Activated CD4-positive, alpha-beta T cell treated with anti-CD3 and anti-CD28 coated beads, Interleukin-2, amount 50 U/mL, for 4 hours (primary cell): ENCODE measurements at places on chromosomes 5 and 9.
A peak's percentile ranks its signal among the peaks of the same experiment; 100 is the strongest.

DNA sequence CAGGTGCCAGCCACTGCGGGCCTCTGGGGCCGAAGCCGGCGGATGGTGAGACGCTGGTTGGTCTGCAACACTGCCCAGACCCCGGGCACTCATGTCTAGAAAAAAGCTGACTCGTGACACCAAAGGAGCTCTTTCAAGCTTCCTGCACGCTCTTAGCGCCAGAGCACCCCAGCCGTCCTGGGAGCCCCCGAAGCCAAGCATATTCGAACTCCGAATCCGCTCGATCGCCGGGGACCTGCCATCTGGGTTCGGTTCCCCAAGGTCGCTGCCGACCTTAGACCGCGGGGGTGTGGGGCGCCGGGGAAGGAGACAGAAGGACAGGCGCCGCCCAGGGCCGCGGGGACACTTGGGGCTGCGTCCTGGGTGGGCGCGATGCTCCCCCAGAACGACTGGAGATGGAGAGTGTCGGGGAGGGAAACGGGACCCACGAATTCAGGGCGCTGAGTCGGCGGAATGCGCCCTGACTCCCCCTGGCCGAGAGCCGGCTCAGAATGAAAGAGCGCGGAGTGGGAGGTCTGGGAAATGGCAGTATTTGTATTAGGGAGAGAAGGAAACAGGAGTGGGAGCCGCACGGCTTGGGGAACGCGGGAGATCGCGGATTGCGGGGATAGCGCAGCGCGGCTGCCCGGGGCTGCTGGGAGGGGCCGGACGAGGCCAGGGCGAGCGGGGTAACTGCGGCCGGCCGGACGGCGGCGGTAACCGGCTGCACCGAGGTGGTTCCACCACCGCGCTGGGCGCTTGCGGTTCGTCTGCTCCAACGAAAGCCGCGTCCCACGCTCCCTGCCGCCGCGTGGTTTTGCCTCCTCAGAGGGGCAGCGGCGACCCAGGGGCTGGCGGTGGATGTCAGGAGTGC is 20.1 kb upstream of the MARCHF6 start:
- peak; percentile 2 for DNase-seq

DNA sequence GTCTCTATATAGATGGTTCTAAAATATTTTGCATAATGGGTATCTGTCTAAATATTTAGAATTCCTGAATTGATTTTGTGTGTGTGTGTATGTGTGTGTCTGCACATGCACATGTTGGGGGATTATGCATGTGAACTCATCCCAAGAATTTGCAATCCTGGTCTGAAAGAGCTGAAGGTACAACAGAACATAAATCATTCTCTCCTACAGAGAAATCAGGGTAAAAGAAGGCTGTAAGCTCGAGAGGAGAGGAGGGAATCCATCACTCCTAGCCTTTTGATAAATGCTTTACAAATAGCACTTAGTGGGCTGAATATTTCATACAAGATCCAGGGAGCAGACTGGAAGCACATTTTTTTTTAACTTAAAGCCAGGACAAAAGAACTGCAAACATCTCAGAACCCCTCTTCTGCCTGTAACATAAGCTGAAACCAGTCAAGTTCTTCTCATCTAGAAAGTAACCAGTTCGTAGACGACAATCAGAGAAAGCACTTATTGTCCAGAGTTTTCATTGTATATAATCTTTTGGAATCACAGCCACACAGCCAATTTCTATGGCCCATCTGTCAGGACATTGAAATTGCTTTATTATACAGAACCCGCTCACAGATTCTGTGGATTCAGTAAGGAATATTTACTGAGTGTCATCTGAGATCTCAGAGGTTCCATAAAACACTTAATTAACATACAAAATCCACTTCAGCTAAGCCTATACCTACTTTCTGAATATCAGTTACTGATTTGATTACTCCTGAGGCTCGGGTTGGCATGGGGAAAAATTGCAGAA is 541.4 kb upstream of the ZNF462 start:
- DNase-seq = no peak

- no peak for DNase-seq
Measured at GRCh38 chr5:145280214-145280613, 554.9 kb downstream of the PRELID2 start.

GRCh38 chr5:14790220-14790619 is 81.4 kb downstream of the ANKH start:
- no peak for DNase-seq

DNA sequence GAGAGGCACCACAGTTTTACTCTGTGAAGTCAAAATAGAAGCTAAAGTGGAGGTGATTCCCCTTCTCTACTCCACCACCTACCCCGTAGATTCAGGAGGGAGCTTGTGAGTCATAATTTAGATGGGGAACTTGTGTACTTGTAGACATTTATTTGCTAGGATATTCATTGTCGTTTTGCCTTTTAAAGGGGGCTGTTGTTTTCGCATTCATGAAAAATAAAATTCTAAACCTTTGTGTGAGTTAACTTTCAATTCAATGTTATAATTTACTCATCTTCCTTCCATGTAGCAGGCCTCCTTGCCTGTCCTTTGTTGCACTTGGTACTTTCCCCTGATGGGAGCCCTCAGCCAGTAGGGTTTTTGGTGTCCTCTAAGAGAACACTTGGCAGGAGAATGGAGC is 22.0 kb downstream of the SECISBP2 start:
- no peak for DNase-seq
